ENCODE measurements at places on chromosomes 3 and 15.
A peak's percentile ranks its signal among the peaks of the same experiment; 100 is the strongest.

GRCh38 chr15:99436542-99437314 is 129.1 kb upstream of the MEF2A start:
- DNase-seq: no peak

- no peak for DNase-seq
Measured at GRCh38 chr15:92885224-92886041, 14.7 kb upstream of the CHD2 start.

GRCh38 chr3:116280130-116280740 is 165.1 kb downstream of the LSAMP start:
- DNase-seq: peak; percentile 41

- no peak for DNase-seq
Measured at GRCh38 chr15:68581725-68582124, 2.9 kb downstream of the CORO2B start.

GRCh38 chr3:119211193-119211592 is 29.5 kb downstream of the B4GALT4 start:
- DNase-seq: no peak

GRCh38 chr3:15223685-15224572 is 17.9 kb downstream of the CAPN7 start:
- no peak for DNase-seq

GRCh38 chr3:38603731-38604131 is 45.8 kb downstream of the SCN5A start:
- no peak for DNase-seq

DNA sequence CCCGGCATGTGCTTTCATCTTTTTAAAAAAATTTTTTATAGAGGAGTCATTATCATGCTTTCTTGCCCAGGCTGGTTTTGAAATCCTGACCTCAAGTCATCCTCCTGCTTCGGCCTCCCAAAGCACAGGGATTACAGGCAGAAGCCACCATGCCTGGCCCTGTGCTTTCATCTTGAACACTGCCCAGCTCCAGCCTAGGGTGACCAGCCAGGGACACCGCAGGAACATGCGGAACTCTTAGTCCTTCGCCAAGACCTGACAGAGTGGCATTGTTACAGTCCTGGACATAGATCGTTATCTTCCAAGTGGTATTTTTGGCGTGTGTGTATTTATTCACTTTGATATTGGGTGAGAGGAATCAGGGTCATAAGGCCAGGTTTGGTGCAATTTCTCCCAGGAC is 7.9 kb upstream of the FURIN start:
- DNase-seq: no peak

DNA sequence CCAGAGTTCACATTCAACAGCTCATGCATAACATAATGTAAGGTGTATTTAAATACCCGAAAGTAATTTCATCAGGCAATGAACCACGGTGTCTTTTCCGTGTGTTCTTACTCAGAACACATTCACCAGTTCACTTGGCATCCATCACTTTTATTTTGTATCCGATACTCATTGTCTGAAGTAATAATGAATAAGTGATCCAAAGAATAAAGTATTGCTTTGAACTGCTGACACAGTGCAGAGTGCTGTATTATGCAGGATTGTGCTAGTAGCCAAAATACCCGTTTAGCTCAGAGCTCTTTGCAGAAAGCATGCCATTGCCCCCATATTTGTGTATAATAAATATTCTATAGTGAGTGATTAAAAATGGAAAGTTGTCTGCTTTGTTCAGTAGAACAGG is 460.9 kb upstream of the KCNMB2 start:
- no peak for DNase-seq

- DNase-seq: no peak
Measured at GRCh38 chr3:134426660-134427181, 52.5 kb upstream of the AMOTL2 start.

DNA sequence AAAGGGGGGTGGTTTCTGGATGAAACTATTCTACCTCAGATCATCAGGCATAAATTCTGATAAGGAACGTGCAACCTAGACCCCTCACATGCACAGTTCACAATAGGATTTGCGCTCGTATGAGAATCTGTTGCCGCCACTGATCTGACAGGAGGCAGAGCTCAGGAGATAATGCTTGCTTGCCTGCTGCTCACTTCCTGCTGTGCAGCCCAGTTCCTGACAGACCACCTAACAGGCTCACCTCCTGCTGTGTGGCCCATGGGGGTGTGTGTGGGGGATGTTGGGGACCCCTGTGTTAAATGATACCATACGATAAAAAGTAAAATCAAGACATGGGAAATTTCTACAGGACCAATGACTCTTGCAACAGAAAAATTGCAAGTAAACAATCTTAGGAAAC is 24.0 kb downstream of the CP start:
- DNase-seq: no peak

- DNase-seq: no peak
Measured at GRCh38 chr3:73437828-73438227, 186.9 kb downstream of the PDZRN3 start.

GRCh38 chr3:50381383-50381782 is 22.1 kb upstream of the TMEM115 start:
- no peak for DNase-seq

- DNase-seq: no peak
Measured at GRCh38 chr3:179174898-179175297, 26.7 kb downstream of the PIK3CA start.

DNA sequence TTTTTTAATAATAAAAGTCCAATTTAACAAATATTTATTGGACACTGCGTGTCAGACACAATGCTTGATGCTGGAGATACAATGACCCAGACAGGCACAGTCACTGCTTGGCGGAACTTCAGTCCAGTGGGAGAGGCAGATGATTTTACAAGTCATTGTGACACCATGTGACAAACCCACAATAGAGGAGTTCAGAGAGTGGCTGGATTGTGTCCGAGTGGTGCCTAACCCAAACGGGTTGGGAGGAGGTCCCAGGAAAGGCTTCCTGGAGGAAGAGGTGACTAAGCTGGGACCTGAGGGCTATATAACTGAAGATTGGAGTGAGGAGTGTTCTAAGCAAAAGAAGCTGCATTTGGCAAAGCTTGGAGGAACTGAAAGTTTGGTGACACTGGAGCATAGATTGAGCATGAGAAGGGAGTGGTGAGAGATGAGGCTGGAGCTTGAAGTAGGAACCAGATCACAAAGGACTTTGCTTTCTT is 41.4 kb downstream of the CRTC3 start:
- DNase-seq: peak; percentile 54

DNA sequence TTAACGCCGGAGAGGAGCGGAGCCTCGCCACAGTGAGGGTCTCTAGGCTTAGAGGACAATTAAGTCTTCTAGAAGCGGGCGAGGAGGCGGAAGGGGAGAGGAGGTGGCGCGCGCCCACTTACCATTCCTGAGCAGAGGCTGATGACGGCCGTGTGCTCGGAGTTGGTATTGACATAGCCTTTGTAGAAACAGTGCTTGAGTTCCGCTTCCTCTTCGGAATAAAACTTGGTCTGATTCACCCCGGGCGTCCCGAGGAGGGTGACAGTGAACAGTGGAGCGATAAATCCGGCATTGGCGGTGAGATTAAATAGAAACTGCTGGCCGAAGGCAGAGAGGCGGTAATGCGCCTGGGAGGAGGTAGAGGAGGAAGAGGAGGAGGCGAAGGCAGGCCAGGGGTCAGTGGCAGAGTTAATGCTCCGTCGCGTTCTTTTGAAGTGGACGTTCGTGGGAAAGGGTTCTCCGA is 1.3 kb downstream of the ADAMTS9 start:
- DNase-seq: no peak

DNA sequence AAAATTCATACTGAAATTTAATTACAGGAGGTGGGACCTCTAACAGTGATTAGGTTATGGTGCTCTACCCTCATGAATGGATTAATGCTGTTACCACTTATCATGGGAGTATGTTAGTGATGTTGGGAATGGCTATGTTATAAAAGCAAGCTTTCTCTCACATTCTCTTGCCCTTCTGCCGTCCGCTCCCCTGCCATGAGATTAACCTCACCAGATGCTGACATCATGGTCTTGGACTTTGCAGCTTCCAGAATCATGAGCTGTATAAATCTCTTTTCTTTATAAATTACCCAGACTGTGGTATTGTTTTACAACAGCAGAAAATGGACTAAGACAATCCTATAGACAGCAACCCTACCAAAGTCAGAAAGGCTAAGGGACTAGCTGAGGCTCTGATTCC is 884.8 kb downstream of the FHIT start:
- DNase-seq: no peak

- DNase-seq: no peak
Measured at GRCh38 chr3:126109880-126110235, 25.9 kb upstream of the SLC41A3 start.

DNA sequence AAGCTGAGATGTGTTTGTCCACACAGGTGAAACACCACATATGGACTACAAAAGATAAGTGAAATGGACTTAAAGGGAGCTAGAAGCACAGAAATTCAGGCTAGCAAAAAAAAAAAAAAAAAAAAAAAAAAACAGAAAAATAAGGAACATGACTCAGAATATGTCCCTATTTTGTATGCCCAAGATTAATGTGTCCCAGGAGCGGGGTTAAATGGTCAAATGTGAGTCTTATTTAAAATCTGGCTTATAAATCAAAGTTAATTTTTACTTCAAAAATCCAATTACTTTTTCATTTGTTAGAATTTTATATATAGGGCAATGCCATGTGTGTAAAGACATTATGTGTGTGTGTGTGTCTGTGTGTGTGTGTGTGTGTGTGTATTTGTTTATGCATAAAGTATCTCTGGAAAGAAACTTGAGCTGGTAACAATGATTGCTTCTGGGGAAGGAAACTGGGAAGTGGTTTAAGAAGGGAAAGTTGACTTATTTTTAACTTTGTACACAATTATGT is 986.5 kb downstream of the ROBO2 start:
- DNase-seq: no peak

GRCh38 chr15:73024168-73024567 is 28.1 kb upstream of the NEO1 start:
- DNase-seq: no peak

DNA sequence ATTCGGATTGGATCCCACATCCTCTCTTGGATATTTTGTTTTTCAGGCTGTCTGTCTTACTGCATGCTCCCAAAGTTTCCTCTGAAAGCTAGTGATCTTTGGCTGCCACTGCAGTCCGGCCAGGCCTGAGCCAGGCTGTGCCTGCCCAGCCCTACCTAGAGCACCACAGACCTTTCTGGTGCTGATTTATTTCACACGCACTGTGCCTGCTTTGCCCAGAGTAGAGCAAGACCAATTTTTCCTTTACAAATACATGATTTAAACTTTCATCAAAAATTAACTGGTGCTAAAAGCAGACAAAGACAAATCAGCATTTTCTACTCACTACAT is 28.0 kb upstream of the NDUFB4 start:
- DNase-seq: no peak

- no peak for DNase-seq
Measured at GRCh38 chr3:155001289-155002010, 78.7 kb upstream of the MME start.

All from caudate nucleus (tissue), 63 donors.